H54 (cell line): ENCODE measurements at places on chromosomes 11 and 22.

- peak; percentile 65 for DNase-seq
These were observed 76.8 kb upstream of the CREB3L1 start for GRCh38 chr11:46200537-46201281.

- DNase-seq = peak; percentile 33
These were observed 13.7 kb downstream of the MFNG start for GRCh38 chr22:37472418-37473006.

DNA sequence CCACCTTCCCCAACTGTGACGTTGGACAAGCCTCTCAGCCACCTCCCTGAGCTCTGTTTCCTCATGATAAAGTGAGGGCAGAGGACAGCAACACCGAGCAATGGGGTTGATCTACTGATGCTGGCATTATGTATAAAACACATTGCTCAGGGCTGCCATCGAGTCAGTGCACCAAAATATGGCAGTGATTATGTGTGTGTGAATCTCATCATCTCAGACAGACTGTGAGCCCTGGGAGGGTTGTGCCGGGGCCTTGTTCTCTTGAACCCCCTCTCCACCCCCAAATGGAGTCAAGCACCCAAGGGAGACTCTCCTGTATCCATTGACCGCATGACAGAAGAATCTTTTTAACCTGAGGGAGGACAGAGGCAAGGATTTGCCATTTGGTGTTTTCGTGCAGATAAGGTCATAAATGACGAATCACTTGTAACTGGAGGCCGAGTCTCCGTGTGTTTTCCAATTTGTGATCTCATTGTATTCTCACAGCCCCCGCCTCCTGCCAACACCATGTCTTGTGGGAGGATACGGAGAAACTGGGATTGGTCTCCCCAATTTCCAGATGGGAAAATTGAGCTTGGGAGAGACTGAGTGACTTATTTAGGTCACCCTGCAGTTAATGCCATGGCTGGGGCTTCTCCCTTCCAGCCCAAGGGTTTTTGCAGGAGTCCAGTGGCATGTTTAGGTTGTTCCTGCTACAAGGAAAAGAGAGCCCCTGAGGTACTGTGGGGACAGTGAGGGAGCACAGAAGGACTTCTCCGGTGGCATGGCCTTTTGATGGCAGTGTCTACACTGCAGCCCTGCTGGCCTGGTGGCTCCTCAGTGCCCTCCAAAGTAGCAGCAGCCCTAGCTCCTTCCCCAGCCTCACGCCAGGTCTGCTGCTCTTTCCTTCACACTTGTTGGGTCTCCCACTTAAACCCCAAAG, 52.4 kb downstream of the CHRDL2 start:
- no peak for DNase-seq

- DNase-seq = no peak
These were observed 1.4 kb downstream of the TTC12 start for GRCh38 chr11:113315811-113316210.

- no peak for DNase-seq
These were observed 35.6 kb downstream of the RNF169 start for GRCh38 chr11:74784234-74784633.

- no peak for DNase-seq
These were observed 138.3 kb downstream of the SNX19 start for GRCh38 chr11:130778026-130778425.

DNA sequence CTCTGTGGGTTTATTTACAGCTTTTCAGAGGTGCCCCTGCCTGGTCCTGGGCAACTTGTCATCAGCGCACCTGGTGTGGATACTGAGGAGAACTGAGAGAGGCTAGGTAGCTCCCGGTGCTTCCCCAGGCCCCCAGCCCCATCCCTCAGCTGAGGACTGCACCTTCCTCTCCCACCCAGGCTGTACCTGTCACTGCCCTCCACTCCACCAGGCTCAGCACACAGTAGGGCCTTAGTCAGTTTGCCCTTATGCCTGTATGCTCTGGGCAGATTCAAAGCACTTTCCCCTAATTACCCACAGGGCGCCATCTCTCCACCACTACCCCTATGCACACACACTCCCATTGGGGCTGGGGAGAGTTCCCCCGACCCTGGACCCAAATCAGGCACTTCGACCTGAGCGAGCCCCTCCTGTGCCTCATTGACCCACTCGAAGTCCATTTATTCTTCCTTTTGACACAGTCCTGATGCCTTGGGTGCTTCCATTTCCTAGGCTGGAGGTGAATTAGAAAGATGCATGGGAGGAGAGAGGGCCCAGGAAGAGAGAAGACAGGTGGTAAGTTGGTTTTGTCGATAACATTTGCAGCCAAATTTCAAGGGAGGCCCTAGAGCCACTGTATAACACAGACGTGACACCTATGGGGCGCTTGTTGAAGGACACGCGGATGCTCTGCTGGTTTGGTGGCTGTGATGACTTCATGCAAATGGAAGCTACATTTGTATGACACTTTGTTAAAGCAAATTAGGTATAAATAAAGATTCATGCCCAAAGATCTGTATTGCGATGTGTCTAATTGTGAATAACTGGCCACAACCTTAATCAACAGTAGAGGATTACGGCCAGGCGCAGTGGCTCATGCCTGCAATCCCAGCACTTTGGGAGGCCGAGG, 13.8 kb upstream of the PICK1 start:
- DNase-seq = no peak

DNA sequence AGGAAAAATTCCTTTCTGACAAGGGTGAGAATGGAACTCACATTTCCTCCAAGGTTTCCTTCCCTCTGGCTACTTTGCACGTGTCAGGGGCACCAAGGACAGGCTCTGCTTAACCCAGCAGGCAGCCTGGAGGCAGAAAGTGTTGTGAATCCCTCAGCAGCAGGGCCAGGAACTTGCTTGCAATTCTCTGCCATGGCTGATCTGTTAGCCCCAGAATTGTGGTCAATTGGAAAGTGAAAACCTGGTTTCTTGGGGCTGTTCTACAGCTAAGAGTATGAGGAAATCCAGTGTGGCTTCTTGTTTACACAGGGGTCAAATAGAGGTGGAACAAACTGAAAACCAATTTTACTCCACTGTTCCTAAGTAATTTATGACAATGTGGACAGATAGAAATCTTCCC, 38.3 kb upstream of the CEP295 start:
- DNase-seq = no peak

- DNase-seq = no peak
These were observed 10.8 kb downstream of the PRR5L start for GRCh38 chr11:36306888-36307287.

GRCh38 chr11:35515224-35515623, 10.2 kb downstream of the PAMR1 start:
- no peak for DNase-seq

GRCh38 chr11:72972496-72973128, 158.4 kb downstream of the ATG16L2 start:
- DNase-seq = no peak

- DNase-seq = no peak
These were observed 241.9 kb downstream of the SOX6 start for GRCh38 chr11:16114431-16114830.
